H9 (cell line): ENCODE measurements at places on chromosomes 3 and 15.
A peak's percentile ranks its signal among the peaks of the same experiment; 100 is the strongest.

DNA sequence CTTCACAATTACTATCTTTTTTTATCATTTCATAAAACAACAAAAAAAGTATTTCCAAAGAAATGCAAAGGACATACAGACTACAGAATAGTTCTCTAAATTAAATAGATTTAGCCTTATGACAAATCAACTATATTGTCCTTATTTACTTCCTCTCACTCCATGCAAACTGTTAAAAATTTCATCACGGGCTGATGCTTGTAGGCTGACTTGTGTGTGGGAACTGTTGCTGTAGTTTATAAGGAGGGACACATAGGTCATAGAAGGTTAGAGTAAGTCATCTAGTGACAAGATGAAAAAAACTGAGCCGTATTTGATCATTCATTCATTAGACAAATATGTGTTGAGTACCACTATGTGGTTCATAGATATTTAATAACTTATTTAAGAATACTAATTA lies 232.5 kb upstream of the TBL1XR1 start:
- no peak overlapping the region for H3K4me3 ChIP-seq
- H3K4me1 ChIP-seq: peaks cover 3% of the 10 kb centered on the region; the same call in 1 of the 2 replicates
- DNase-seq: no peak

DNA sequence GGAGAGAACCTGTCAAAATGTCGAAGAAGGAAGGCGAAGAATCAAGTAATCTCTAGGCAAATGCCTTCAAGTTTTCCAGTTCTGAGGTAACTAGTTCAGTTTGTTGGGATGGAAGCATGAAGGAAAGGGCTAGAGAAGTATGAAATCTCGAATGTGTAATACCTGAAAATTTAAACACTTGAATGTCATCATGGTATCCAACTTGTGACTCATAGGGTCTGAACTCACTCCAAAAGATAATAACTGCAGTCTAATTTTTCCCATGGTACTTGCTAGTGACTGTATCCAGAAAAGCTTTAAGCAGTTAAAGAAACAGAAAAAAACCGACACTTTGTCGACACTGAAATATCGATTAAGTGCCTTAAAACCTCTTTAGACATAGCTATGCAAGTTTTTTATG lies 102.9 kb upstream of the CHRM5 start:
- no peak for DNase-seq
- no peaks in the 10 kb centered on the region; the same call in 2 of the 3 replicates for H3K36me3 ChIP-seq
- H3K4me3 ChIP-seq: no peak overlapping the region
- no peak overlapping the region for H3K27ac ChIP-seq
- no peaks in the 10 kb centered on the region for H3K4me1 ChIP-seq

GRCh38 chr15:50053055-50053856 lies 65.8 kb downstream of the ATP8B4 start:
- H3K4me3 ChIP-seq: no peak overlapping the region
- H3K27ac ChIP-seq: no peak overlapping the region
- H3K36me3 ChIP-seq: no peaks in the 10 kb centered on the region
- H3K4me1 ChIP-seq: no peaks in the 10 kb centered on the region
- H3K27me3 ChIP-seq: no peaks in the 10 kb centered on the region

DNA sequence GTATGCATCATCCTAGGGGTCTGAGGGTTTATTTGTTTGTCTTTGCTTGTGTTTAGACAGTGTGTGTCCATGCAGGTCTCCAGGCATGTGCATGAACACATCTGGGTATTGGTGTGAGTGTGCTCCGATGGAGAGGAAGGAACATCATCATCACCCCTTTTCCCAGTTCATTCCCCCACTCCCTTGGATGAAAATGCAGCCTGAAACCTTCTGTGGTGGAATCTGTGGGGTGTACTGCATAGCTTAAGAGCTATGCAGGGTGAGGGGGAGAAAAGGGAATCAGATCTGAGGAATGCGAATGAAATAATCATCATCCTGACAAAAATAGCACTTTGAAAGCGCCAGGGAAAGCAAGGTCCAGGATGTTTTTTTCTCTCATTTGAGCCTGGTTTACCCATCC lies 520.1 kb downstream of the NTRK3 start:
- H3K27ac ChIP-seq: no peak overlapping the region
- peaks cover 1% of the 10 kb centered on the region; the same call in 1 of the 3 replicates for H3K36me3 ChIP-seq
- no peak overlapping the region for H3K4me3 ChIP-seq
- no peak for DNase-seq

- H3K36me3 ChIP-seq: 0 out of 2 replicates have a peak, but pooled peaks cover 4% of the 10 kb centered on the region
- DNase-seq: peak; percentile 50
- no peaks in the 10 kb centered on the region for H3K4me1 ChIP-seq
Measured at GRCh38 chr15:37652646-37653417, 281.6 kb upstream of the TMCO5A start.

- no peak overlapping the region for H3K27ac ChIP-seq
- H3K36me3 ChIP-seq: no peaks in the 10 kb centered on the region
- no peak for DNase-seq
- no peak overlapping the region for H3K4me3 ChIP-seq
- H3K27me3 ChIP-seq: no peaks in the 10 kb centered on the region
- peaks cover 2% of the 10 kb centered on the region; the same call in 1 of the 2 replicates for H3K4me1 ChIP-seq
Measured at GRCh38 chr3:147943265-147943945, 534.2 kb downstream of the ZIC1 start.

- no peak overlapping the region for H3K27ac ChIP-seq
- H3K36me3 ChIP-seq: no peaks in the 10 kb centered on the region
- DNase-seq: no peak
- H3K27me3 ChIP-seq: no peaks in the 10 kb centered on the region
Measured at GRCh38 chr3:108102420-108103039, 11.7 kb upstream of the CD47 start.

GRCh38 chr3:2262204-2262603 lies 163.5 kb downstream of the CNTN4 start:
- no peak overlapping the region for H3K27ac ChIP-seq
- H3K36me3 ChIP-seq: no peaks in the 10 kb centered on the region
- no peak for DNase-seq
- no peak overlapping the region for H3K4me3 ChIP-seq

DNA sequence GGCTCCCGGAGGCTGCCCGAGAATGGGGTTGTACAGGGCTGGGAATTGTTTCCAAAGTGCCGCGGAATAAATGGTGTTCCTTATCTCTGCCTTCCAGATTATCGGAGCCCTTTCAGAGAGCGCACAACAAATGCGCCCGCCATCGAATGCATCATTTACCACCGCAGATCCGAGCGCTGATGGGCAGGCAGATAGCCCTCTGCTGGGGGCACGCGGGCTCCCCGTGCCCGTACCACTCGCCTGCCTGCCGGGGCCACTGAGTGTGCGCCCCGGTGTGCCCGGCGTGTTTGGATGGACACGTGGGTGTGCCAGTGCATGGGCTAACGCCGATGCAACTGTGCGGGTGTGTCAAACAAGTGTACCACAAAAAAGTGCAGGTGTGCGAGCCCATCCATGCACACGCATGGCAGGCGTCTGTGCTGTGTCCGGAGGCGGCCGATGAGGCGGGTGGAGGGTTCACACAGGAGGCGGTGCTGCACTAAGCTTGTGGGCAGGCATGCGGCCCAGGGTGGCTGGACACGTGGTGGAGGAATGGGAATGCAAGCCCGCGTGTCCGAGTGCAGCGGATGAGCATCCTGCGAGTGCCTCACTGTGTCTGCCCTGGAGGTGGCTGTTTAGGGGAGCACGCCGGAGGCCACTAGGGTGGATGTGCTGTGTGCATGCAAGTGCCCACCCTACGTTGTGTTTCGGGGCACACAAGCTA lies 3.8 kb upstream of the GATA2 start:
- no peaks in the 10 kb centered on the region for H3K4me1 ChIP-seq
- H3K27me3 ChIP-seq: peaks cover 56% of the 10 kb centered on the region
- peak overlapping the region; percentile 81 for H3K4me3 ChIP-seq
- no peaks in the 10 kb centered on the region; the same call in 1 of the 2 replicates for H3K36me3 ChIP-seq
- peak; percentile 57 for DNase-seq
